ENCODE measurements at places on chromosomes 16 and 17.
A peak's percentile ranks its signal among the peaks of the same experiment; 100 is the strongest.

DNA sequence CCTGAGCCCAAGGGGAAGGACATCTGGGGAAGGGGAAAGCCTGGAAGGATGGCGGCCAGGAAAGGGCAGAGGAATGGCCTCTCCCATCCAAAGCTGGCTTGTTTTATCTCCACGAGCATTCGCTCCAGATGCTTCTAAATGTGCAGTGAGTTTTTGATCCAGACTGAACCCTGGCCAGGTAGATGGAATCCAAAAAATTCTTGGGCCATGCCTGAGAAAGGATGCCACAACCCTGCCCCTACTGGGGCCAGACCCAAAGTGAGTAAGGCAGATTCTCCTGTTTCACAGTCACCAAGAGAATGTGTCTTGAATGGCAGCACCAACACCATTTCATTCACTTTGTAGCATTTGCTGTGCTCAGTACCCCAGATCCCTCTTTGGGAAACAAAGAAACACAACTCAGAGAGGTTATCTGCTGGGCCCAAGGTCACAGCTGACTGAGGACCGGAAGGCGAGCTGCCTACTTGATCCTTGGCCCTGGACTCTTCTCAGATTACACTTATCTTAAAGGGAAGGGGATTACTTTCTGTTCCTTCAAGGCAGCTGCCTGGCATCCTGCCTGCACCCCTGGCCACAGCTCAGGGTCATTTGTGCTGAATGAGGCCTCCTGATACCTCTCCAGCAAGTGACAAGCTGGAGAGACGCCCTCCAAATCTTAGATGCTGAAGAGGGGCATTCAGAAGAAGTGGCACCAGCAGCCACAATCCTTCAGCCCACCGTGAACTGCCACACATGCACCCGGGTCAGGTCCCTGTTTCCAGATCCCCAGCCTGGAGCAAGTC is 3.6 kb downstream of the LRRC75A start:
- no peak for DNase-seq

- DNase-seq: peak; percentile 31
Observed at GRCh38 chr17:61410141-61411010, 10.7 kb downstream of the TBX2 start.

- no peak for DNase-seq
Observed at GRCh38 chr16:35749253-35750141, 2290.1 kb downstream of the TP53TG3F start.

GRCh38 chr17:47286198-47286914 is 32.7 kb downstream of the ITGB3 start:
- DNase-seq: no peak

Measured in nucleus accumbens (tissue), 56 donors.